ENCODE measurements at places on chromosomes 3 and 15.

DNA sequence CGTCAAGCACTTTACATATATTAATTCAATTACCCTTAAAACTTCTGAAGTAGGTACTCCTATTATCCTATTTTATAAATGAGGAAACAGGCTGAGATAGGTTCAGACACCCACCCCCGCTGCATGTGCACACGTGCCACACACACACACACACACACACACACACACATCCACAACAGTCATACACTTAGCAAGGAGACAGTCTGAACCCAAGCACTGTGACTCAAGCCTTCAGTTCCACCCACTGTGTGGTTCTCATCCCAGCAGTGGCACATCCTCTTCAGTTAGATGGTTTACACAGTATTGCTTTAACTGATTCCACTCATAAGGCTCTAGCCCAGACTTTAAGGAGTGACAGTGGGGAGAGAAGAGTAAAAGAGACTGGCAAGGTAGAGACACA lies 91.1 kb upstream of the FGF7 start:
- DNase-seq, result no peak
- H3K36me3 ChIP-seq, result peaks cover 24% of the 10 kb centered on the region
- H3K4me3 ChIP-seq, result no peak overlapping the region
- H3K27ac ChIP-seq, result peak overlapping the region; percentile 1

DNA sequence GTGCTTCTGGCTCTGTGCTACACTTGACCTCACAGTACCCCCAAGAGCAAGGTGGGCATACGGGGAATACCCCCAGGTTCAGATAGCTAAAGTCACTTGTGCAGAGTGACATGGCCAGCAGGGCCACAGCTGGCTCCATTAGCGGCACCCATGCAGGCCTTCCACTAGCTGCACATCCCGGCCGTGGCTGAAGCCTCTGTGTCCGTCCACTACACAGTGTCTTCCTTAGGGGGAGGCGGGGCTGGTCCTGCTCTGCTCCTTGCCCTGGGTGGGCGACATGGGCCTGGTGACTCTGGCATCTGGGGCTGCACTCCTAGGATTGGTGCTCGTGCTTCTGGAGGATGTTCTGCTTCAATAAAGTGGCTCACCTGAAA lies 169.1 kb upstream of the IQSEC1 start:
- no peak overlapping the region for H3K27ac ChIP-seq
- no peaks in the 10 kb centered on the region for H3K36me3 ChIP-seq
- peaks cover 50% of the 10 kb centered on the region for H3K27me3 ChIP-seq

GRCh38 chr3:17194116-17194515 lies 309.4 kb downstream of the PLCL2 start:
- no peak overlapping the region for H3K4me3 ChIP-seq
- H3K27me3 ChIP-seq, result no peaks in the 10 kb centered on the region
- H3K4me1 ChIP-seq, result peaks cover 6% of the 10 kb centered on the region
- H3K27ac ChIP-seq, result no peak overlapping the region

DNA sequence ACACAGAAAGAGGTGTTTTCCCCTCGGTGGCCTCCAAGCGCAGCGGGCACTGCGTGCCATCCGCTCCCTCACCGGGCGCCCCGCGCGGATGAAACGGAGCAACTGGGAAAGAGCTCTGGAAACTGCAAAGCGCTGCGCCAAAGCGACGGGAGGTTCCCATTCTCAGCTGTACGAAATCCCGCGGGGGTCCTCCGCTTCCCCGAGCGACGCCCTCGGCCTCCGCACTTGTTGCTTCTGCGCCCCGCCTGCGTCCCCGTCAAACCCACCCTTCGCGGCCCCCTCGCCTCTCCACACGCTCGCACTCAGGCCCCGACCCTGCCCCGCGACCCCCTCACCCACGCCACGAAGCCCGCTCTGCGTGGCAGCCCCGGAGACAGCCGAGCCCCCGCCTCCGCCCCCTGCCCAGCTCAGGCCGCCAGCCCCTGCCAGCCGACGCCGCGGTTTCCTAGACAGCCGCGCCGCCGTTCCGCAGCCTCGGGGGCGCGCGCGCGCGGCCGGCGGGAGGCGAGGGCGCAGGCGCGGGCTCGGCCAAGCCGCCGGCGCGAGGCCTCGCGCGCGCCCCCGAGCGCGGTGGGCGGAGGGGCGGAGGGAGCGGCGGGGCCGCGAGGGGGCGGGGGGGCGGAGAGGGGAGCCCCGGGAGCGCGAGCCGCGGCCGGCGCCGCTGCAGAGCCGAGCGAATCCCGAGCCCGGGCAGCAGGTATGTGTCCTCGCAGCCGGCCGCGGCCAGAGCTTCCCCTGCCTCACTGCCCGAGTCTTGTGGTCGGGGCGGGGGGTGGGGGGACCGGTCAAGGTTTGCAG lies at the start of gene TMEM266:
Gene TMEM266 (plus strand): TSS at position 666 of the 798 bp plus-strand sequence. CDS start 74,279 bp downstream, outside the sequence.
- H3K36me3 ChIP-seq, result no peaks in the 10 kb centered on the region
- peaks cover 54% of the 10 kb centered on the region for H3K27me3 ChIP-seq
- H3K27ac ChIP-seq, result no peak within 1 kb of the TSS
- DNase-seq, result no peak
- H3K4me1 ChIP-seq, result peaks cover 12% of the 10 kb centered on the region

- no peak overlapping the region for H3K4me3 ChIP-seq
- H3K36me3 ChIP-seq, result no peaks in the 10 kb centered on the region
- no peaks in the 10 kb centered on the region for H3K4me1 ChIP-seq
- H3K27me3 ChIP-seq, result no peaks in the 10 kb centered on the region
- H3K27ac ChIP-seq, result no peak overlapping the region
Observed at GRCh38 chr3:140854961-140855360, 86.7 kb upstream of the SLC25A36 start.

GRCh38 chr3:32460031-32460749 lies 42.5 kb downstream of the CMTM6 start:
- H3K4me3 ChIP-seq, result no peak overlapping the region
- H3K4me1 ChIP-seq, result no peaks in the 10 kb centered on the region
- H3K27me3 ChIP-seq, result no peaks in the 10 kb centered on the region

- H3K4me1 ChIP-seq, result no peaks in the 10 kb centered on the region
- H3K27ac ChIP-seq, result no peak overlapping the region
- H3K27me3 ChIP-seq, result no peaks in the 10 kb centered on the region
Observed at GRCh38 chr3:19220311-19220710, 72.0 kb downstream of the KCNH8 start.

- H3K36me3 ChIP-seq, result peaks cover 24% of the 10 kb centered on the region
- H3K27me3 ChIP-seq, result no peaks in the 10 kb centered on the region
- no peak for DNase-seq
- peaks cover 48% of the 10 kb centered on the region for H3K4me1 ChIP-seq
- H3K4me3 ChIP-seq, result no peak overlapping the region
Observed at GRCh38 chr3:171135549-171135948, 109.0 kb upstream of the SLC2A2 start.

GRCh38 chr15:84715441-84716035 lies 401 bp downstream of the SEC11A start:
- H3K4me3 ChIP-seq, result peak overlapping the region; percentile 94
- no peaks in the 10 kb centered on the region for H3K27me3 ChIP-seq
- peaks cover 29% of the 10 kb centered on the region for H3K4me1 ChIP-seq

DNA sequence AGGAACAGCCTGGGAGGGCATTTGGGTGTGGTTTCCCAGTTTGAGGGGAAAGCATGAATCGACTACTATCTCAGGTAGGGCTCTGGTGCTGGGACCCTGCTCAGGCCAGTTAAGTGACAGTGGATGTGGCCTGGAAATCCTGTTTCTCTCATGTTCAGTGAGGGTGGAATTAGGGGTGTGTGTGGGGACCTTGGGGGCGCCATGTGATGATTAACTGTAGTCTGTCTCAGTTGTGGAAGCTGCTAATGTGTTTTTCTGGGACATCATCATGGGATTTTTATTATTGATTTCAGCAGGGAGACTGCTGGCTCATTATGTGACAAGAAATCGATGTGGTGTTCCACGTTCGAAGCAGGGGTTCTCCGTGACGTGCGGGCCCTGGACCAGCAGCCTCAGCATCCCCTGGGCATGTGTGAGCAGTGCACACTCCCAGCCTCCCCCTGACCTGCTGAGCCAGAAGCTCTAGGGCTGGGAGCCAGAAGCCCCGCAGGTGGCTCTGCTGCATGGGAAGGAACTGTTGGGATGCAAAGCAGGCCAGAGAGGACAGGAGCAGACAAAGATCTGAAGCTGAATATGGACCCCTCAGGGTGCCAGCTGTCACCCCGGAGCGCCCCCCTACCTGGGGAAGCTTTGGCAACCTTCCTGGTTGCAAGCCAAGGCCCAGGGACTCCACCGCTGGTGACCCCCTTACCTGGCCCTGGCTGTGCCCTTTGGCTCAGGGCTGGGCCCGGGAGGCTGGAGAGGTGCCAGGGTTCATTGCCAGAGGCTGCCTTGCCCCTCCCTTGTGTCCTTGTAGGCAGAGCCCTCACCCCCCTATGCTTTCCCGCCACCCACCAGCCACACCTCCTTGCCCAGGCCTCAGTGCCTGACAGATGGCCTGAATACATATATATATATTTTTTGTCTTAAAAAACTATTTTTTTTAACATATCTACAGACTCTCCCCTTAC lies 149.8 kb downstream of the APBA2 start:
- H3K27ac ChIP-seq, result no peak overlapping the region
- no peak for DNase-seq
- no peak overlapping the region for H3K4me3 ChIP-seq
- peaks cover 5% of the 10 kb centered on the region for H3K4me1 ChIP-seq

GRCh38 chr3:126885425-126885824 lies 97.5 kb upstream of the PLXNA1 start:
- no peak for DNase-seq
- H3K27me3 ChIP-seq, result no peaks in the 10 kb centered on the region
- H3K4me1 ChIP-seq, result peaks cover 17% of the 10 kb centered on the region

DNA sequence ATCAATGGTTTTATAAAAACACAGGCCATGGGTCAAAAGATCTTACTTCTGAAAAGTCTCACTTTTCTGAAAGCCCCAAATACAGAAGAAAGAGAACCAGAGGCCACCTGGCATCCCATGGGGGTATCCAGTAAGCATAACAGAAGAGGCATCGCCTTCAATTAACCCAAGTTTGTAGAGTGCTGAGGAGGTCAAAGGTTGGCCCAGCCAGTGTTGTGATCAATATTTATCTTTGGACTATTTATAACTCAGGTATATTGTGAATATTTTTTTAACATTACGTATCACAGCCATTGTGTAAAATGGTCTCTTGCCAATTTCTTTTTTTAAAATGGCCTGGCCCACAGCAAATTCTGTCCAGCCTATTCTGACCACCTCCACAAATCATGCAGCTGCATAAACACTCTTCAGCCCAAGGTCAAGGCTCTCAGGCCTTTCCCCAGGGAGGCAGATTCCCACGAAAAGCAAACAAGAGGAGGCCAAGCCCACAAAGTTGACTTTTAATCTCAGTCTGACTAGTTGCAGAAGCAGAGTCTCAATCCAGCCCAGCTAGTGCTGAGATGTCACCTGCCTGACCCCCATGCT lies 26.2 kb upstream of the SPTBN5 start:
- H3K27ac ChIP-seq, result no peak overlapping the region
- peaks cover 25% of the 10 kb centered on the region for H3K36me3 ChIP-seq
- peaks cover 2% of the 10 kb centered on the region for H3K27me3 ChIP-seq
- H3K4me3 ChIP-seq, result no peak overlapping the region
- DNase-seq, result no peak
- peaks cover 58% of the 10 kb centered on the region for H3K4me1 ChIP-seq

DNA sequence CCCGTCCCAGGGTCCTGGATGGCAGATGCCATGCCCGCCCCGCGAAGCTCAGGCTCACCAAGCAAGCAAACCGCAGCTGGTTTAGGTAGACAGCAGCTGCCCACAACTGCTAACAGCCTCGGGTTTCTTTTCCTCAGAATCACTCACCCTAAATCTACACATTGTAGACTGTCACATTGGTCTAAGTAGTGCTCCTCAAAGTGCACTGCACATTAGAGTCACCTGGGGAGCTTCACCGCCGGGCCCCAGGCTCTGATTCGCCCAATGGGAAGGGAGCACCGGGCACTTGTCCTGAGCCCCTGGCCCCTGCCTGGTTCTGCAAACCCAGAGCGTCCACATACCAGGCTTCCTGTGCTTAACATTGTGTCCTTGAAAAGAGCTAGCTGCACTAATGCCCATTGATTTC lies 752 bp downstream of the OCA2 start:
- H3K27ac ChIP-seq, result no peak overlapping the region
- DNase-seq, result no peak
- H3K4me1 ChIP-seq, result peaks cover 24% of the 10 kb centered on the region
- H3K36me3 ChIP-seq, result no peaks in the 10 kb centered on the region
- H3K27me3 ChIP-seq, result peaks cover 31% of the 10 kb centered on the region

All from HFFc6 (cell line).